ENCODE measurements at places on chromosomes 3 and 15. TPM values are rescaled to one million over a fixed set of nuclear protein-coding genes. Genes with fewer than 3 reads are reported as not detected.
A peak's percentile ranks its signal among the peaks of the same experiment; 100 is the strongest.

DNA sequence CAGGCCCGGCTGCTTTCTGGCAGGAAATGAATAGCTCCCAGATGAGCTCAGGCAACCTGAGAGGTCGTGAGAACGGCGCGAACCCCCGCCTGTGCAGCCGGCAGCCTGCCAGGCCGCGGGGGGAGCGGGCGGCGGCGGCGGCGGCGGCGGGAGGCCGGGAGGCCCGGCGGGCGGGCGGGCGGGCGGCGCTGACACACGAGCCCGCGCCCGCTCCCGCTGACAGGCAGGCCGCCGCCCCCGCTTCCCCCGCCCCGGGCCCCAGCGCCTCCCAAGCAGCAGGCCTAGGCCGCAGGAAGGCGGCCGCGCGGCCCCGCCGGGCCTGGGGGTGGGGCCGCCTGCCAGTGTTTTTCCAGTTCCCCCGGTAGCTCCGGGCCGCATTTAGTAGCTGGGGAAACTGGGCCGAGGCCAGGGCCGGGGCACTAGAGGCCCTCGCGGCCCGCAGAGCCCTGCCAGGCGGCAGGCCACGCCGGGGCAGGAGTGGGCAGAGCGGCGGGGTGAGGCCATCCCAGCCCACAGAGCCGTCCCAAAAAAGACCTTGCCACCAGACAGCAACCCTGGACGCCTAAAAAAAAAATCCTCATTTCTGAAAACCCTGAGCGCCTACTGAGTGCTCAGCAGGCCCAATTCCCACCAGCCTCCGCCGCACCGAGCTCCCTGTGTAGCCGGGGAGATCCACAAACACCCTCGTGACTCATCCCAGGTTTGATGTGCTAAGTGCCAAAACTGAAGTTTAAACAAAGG lies 5.6 kb downstream of the HES1 start:
- no peak for DNase-seq

DNA sequence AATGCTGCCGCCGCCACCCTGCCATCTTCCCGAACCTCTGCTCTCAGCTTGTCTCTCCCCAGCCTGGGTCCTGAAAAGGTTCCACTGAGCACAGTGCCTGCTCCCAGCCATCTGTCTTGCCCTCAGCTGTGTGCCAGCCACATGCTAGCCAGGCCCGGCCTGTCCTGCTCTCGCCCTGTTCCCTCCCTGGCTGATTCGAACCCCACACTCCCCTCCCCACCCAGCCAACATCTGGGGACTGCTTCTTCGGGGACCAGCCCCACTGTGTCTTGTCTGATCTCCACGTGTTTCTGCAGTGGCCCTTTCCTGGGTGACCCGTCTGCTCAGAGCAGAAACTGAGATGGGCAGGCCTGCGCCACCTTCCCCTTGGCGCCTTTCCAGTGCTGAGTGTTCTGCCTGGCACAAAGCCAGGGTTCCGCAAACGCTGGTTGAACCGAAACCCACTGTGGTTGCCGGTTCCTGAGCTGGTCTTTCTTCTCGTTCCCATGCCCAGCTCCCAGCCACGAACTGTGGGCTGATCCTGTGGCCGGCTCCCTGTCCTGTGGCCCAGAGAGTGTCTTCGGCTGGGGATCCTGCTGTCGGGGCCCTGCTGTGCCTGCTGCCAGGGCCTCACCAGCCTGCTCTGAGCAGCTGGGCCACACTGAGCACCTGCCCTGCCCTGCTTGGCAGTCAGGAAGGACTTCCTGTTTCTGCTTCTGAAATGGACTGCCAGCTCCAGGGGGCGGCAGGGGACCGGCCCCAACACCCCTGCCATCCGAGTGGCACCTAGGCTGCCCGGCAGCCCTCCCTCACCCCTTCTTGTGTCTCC lies 62.7 kb upstream of the KLF13 start:
- DNase-seq = no peak

GRCh38 chr3:71973274-71974030 lies 188.5 kb upstream of the PROK2 start:
- no peak for DNase-seq

- DNase-seq = no peak
Measured at GRCh38 chr15:86872782-86873181, 793.1 kb downstream of the AGBL1 start.

The HAPLN3 gene
- 2.1 TPM for polyA plus RNA-seq

The FGF7 gene
- polyA plus RNA-seq = 31.2 TPM

- no peak for DNase-seq
Measured at GRCh38 chr15:82917249-82917648, 35.3 kb downstream of the HOMER2 start.

The RFC4 gene
- polyA plus RNA-seq = 54.9 TPM

DNA sequence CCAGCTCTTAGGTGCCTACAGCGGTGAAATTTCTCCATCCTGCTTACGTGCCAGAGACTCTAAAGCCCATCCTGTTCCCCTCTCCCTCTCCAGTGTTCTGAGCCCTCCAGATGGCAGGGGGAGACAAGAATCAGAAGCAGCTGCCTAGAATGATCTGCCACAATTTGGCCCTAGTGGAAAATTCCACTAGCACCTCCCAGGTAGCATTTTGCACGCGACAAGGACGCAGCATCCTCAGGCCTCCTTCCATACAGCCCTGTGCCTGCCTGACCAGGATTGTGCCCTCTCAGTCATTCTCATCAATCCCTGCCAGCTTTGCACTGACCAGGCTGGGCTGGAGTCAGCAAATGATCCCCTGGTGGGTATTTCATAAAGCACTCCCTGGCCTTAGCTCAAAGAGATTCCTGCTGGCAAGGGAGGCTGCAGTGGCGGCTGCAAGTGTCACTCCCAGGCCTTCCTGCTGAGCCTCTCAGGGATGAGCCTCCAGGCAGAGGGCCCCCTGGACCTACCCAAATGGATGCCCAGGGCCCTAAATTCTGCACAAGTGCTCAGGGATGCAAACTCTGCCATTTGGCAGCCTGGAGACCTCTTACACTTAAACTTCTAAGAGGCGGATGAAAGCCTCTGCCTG lies 130.2 kb upstream of the ATP2B2 start:
- no peak for DNase-seq

DNA sequence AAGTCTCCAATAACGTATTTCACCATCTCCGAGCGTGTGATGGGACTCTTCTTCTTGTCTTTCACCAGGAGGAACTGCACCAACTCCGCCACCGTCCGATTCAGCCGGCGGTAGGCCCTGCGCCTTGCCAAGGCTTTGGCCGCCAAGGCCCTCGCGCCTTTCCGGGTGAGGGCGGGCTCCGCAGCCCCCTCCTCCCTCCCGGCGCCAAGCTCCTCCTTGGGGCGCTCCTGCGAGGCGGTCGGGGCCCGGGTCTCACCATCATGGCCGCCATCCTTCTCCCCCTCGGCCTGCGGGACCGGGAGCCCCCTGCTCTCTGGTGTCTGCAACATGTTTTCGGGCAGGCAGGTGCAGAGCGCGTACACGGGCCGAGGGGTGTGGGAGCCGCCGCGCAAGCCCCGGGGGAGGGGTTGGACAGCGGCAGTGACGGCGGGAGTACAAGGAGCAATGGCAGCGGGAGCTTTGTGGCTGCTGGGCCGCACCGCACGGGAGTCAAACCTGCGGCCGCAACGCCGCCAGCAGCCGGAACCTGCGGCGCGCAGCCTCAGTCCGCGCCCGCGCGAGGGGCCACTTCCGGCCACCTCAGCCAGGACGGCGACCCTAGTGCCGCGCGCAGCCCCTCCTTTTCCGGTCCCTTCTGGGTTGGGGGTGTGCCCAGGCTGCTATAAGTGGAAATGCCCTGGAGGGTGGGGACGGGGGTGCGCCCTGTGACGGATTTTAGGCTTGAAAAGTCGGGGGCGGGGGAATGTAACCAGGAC lies at the start of gene MAGEF1:
MAGEF1 (minus strand) TSS at position 572 of the 755 bp plus-strand sequence; CDS start at position 329, 243 bp downstream.
- peak; percentile 77 for DNase-seq

- DNase-seq = no peak
Measured at GRCh38 chr3:147415286-147415685, 6.1 kb downstream of the ZIC1 start.

- no peak for DNase-seq
Measured at GRCh38 chr3:182732232-182733015, 60.9 kb upstream of the ATP11B start.

All from right renal cortex interstitium (tissue), 3 donors.